ENCODE measurements at places on chromosomes 2 and 18. TPM values are rescaled to one million over a fixed set of nuclear protein-coding genes. Genes with fewer than 3 reads are reported as not detected.

The MEP1B gene
- not detected for total RNA-seq

- no peak for DNase-seq
Measured at GRCh38 chr2:107430596-107431266, 396.0 kb upstream of the RGPD4 start.

DNA sequence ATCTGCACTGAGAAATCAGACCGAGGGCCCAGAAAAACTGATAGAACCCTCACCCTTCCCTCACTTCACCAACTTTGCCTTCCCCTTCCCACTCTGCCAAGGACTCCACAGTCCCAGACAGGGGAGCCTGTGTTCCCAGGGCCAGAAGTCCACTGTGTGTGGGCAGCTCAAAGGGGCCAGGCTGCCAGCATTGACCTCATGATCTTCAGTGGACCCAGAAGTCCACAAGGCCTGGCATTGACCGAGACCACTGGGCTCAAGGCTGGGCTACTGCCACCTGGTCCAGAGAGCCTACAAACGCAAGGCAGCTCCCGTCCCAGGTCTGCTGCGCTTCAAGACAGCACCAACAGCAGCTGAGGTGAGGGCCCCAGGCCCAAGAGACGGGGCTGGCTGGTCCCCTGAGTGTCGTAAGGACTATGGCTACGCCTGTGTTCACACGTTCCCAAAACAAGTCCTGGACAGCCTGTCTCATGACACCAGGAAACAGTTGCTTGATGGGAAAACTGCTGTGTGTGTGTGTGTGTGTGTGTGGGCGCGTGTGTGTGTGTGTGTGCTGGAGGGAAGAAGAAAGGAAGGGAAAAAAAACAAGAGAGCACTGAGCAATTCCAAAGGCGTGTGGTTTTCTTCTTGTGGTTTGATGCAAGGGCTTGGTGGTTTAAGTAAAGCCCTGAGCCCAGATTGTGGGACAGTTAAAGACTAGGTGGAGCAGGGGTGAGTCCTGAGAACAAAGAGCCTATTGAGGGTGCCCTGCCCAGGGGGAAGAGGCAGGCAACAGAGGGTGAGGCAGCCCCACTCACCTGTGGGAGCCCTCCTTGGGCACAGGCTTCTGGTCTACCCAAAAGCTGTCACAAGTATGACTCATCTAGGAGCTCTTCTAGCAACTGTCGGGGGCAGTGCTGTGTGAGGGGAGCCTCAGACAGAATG is 46.6 kb upstream of the ZBTB7C start:
- DNase-seq: no peak

The ZNF521 gene
- 3.3 TPM for total RNA-seq

DNA sequence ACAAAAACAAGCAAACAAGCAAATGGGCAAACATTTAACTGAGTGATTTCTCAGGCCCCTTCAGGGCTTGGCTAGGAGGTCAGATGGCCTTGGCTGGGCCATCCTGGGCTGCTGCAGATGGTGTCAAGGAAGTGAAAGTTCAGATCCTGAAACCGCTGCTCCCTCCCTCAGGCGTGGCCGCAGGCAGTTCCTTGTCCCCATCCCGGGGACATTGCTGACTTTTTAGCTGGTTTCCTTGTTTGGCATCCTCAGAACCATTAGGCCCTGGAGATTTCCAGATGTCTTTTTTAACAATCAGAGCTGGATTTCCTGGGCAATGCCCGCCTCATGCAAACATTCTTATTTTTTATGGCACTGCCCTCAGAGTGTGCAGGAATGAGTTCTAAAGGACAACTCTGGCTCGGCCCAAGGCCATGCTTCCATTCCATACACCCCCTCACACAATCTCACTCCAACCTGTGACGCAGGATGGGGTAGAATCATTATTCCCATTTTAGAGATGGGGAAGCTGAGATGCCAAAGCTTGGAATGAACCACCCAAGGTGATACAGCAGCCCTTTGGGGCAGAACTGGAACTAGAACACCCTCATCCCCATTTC is 86.1 kb upstream of the ZCCHC2 start:
- no peak for DNase-seq

The TOGARAM2 gene
- total RNA-seq: 0.18 TPM

Data from H9 (cell line).